ENCODE measurements at places on chromosomes 11 and 22.

GRCh38 chr11:60951904-60952741 is at the start of gene SLC15A3:
SLC15A3 (minus strand) TSS chr11:60952176; CDS start chr11:60951551, 625 bp downstream.
- DNase-seq = no peak

- DNase-seq = no peak
Observed at GRCh38 chr11:93493252-93493897, 49.8 kb downstream of the SMCO4 start.

GRCh38 chr11:88474655-88475054 is 137.1 kb upstream of the CTSC start:
- DNase-seq = no peak

GRCh38 chr11:123218451-123218850 is 23.4 kb upstream of the CLMP start:
- no peak for DNase-seq

- DNase-seq = no peak
Observed at GRCh38 chr11:102576350-102576749, 45.8 kb upstream of the MMP7 start.

DNA sequence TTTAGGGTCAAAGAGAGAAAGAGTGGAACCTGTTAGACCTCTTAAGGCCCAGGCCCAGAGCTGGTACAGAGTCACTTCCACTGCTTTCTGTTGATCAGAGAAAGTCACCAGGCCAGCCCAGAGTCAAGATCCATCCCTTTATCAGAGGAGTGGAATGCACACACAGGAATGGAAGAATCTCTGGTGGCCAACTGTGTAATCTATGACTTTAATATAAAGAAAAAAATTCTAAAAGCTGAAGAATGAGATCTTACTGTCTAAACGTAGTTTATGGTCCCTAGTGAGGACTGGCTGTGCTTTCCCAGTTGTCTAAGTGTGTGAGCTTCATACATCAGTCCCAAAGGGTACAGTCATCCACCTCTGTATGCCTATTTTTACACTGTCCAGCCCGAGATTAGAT is 51.0 kb downstream of the PPFIBP2 start:
- DNase-seq = no peak

GRCh38 chr11:108985945-108986279 is 321.0 kb downstream of the DDX10 start:
- no peak for DNase-seq

DNA sequence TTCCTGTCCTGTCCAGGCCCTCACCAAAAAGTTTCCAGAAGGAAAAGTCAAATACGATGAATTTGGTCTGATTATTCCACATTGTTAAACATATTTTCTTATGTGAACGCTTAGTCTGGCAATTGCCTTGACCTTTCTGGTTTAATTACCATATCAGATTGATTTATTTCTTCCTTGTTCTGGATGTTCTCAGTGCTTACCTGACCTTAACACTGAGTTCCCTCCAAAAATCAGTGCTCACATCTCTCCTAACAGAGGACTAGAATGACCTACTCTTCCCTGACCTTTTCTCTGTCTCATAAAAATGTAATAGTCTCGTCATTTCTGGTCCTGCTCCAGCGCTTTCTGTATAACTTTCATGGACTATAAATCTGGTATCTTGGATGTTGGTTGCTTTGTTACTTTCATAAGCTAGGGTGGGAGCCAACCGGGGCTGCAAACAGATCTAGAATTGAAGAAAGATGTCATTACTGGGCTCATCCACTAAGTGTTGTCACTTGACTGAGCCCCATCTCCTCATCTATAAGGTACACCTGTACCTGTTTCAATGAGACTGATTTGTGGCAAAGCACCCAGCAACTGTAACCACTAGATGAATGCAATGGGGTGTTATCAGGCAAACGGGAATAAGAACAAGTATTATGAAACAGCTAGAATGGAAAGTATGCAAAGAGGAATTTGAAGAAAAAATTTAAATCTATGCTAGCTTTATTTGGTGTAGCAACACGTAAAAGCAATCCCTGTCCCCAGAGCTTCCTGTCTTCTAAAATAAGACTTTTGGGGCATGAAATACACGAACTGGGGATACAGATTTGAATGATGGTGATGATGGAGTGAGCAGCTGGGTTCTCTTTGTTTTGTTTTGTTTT is 2.4 kb downstream of the FADS2 start:
- DNase-seq = no peak

GRCh38 chr11:1555713-1556153 is 16.3 kb downstream of the DUSP8 start:
- DNase-seq = no peak

- DNase-seq = no peak
Observed at GRCh38 chr11:94803491-94803890, 35.3 kb downstream of the AMOTL1 start.

- DNase-seq = no peak
Observed at GRCh38 chr11:26493616-26494015, 78.4 kb downstream of the MUC15 start.

- DNase-seq = no peak
Observed at GRCh38 chr11:92892802-92893684, 76.4 kb upstream of the MTNR1B start.

GRCh38 chr11:119918347-119918746 is 189.3 kb upstream of the NECTIN1 start:
- DNase-seq = no peak

GRCh38 chr11:73326929-73327811 is 19.1 kb downstream of the ARHGEF17 start:
- DNase-seq = no peak

GRCh38 chr11:4190519-4190918 is 95.9 kb downstream of the RRM1 start:
- DNase-seq = no peak

GRCh38 chr11:15655552-15655951 is 540.8 kb downstream of the INSC start:
- no peak for DNase-seq

DNA sequence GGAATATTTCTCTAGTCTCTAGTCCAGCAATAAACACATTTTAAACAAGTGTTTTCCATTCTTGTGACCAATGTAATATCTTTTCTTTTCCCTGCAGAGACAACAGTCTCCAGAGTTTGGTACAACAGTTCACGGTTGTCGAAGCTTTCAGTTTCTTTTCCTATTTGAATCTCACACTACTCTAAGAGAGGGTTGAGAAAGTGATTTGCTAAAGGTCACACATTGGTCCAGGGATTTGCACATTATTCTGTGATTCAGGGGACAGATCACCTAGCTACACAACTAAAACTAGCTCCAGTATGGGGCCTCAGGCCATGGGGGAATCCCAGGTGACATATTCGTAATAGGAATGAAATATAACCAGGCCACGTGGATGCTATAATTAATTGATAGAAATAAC is 132.5 kb downstream of the HIPK3 start:
- no peak for DNase-seq

DNA sequence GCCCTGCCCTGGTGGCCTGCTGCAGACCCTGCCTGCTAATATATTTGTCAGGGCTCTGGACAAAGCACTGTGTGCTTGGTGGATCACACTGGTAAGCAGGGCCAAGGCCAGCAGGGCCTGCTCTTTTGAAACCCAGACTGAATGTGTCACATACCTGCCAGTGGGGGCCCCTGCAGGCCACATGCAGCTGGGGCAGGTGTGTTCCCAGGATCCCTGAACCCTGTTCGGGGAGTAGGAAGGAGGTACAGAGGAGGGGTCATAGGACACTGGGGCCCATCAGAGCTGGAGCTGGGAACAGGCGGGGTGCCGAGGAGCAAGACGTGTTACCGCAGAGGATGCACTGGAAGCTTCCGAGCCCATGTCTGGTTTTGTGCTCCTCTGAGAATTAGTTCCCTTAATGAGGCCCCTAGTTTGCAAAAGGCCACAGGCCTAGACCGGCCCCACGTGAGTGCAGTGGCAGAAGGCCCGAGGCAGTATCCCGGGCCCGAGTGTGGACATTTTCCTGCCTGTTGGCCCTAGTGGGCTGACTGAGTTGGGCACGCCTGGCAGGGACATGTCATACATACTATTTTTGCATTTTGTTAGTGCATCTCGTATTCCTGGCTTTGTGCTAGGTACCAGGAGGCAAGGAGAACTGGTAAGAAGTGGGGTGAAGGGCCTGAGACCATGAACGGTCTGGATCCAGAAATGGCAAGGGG is 11.2 kb upstream of the ACR start:
- no peak for DNase-seq

- DNase-seq = no peak
Observed at GRCh38 chr11:65886826-65887722, 1.2 kb downstream of the FIBP start.

DNA sequence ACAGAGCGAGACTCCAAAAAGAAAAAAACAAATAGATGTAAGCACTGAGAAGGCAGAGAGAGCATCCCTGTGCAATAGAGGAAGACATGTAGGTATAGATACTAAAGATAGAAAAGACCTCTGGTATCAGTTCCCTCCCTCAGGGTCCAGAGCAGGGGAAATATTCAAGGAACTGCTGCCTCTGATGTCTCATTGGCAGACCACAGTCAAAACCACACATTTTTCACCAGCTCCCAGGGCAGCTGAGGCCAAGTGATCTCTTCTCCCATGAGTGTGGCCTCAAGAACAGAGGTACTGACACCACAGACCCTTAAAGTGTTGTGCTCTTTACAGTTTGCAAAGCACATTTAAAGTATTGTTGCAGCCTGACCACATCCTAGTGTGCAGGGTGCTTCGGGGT is 288.5 kb downstream of the NTM start:
- DNase-seq = no peak

DNA sequence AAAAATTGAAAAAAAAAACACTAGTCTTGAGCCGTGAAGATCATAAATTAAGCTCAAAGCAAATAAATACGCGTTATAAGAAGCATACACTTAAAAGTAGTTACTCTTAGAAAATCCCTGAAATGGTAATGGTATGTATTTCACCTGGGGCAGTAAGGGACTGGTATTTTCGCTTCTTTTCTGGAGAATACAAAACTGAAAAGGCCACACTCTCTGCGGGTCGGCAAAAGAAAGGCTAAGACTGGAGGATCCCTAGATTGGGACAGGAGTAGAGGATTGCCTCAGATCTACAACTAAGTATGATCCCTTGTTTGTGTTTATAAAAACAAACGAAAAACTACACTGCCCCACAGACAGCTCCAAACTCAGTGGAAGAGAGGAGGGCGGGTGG is 617 bp downstream of the TSG101 start:
- DNase-seq = no peak

DNA sequence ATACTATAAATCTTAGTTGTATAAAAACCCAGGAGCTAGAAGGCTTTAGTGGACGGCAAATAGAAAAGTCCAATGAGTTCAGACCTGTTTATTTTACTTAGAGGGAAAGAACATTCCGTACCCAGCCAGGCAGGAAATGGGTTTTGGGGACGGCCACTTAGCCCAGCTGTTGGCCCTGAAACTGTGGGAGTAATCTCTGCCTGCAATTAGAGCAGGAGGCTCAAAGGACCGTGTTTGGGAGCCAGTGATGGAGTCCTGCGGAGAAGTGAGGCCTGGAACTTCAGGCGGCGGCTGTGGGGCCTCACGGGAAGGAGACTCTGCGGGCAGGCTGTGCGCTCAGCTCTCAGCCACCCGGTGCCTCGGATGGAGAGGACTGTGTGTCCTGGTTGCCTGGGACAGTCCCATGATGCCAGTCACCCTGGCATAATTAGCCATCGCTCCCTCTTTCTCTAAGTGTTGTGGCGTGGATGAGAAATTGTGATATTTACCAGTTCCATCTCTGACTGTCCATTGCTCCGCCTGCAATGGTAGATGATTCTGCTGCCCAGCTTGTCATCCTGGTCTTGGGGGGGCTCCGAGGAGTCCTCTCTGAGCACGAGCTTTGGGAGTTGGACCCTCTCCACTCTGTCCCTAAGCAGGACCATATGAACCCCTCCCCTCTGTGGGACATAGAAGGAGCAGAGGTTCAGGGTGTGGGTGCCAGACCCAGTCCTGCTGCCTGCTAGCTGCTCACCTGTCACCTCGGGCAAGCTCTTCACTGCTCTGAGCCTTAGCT is 530.3 kb downstream of the TBC1D22A start:
- no peak for DNase-seq

DNA sequence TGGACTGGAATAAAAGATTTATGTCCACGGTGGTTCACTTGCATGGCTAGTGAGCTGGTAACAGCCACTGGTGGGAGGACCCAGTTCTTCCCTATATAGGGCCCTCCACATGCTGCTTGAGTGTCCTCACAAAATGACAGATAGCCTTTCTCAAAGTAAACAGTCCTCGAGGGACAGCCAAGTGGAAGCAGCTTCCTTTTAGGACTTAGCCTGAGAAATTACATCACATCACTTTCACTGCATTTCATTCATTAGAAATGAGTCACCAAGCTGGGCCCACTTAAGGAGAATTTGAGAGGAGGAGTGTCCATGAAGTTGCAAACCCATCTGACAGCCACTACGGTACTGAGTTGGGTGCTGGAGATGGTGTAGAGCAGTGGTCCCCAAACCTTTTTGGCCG is 7.0 kb downstream of the ISX start:
- DNase-seq = no peak

GRCh38 chr22:36364255-36365019 is 23.3 kb downstream of the MYH9 start:
- DNase-seq = no peak

DNA sequence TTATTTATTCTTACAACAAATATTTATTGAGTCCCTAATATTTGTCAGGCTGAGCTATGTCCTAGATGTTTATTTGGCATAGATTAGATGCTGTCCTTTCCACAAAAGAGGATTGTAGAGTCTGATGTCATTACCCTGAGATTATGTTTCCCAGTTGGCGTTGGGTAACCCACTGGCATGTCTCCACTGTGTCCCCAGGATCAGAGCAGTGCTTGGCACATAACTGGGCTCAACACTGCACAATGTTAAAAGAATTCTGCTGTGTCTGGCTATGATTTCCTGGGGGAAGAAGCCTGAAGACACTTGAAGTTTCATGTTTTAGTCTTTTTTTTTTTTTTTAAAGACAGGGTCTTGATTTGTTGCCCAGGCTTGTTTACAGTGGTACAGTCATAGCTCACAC is 4.0 kb downstream of the RCN1 start:
- no peak for DNase-seq

DNA sequence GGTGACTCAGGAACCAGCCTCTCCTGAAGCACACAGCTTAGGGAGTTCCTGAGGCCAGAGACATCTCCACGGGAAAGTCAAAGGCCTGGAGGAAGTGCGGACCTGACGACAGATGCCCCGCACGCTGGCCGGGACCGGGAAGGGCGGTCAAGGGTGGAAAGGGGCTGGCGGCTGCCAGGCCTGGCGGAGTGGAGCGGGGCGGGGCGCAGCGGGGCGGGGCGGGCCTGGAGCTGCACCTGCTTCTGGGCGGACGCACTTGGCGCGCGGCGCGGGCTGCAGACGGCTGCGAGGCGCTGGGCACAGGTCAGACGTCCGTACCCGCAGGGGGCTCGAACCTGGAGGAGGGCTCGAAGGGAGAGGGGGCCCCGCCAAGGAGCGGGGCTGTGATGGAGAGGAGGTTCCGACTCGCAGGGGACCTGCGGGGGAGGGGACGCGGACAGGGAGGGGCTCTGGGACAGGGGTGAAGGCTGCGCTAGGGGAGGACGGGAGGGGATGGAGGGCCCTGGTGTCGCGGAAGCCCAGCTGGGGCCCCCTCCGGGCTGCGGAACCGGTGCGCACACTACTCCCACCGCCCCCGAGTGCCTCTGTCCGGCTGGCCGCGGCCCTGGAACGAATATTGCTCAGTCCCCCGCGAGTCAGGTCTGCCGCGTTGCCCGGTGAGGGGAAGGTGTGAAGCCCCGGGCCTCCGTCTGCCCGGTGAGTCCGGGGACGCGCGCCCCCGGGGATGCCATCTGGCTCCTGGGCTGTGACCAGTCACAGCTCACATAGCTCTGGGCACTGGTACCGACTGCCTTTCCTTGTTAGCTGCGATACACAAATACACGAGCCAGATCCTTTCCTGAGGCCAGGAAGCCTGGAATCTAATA is at the start of gene TMEM45B:
Gene TMEM45B, plus strand, starts transcription at position 253 of the 866 bp plus-strand sequence. CDS start 36,635 bp downstream, outside the sequence.
- DNase-seq = no peak
